ENCODE measurements at places on chromosomes 11 and 22.

GRCh38 chr22:49863931-49864330 is 10.3 kb downstream of the ZBED4 start:
- no peak for DNase-seq

DNA sequence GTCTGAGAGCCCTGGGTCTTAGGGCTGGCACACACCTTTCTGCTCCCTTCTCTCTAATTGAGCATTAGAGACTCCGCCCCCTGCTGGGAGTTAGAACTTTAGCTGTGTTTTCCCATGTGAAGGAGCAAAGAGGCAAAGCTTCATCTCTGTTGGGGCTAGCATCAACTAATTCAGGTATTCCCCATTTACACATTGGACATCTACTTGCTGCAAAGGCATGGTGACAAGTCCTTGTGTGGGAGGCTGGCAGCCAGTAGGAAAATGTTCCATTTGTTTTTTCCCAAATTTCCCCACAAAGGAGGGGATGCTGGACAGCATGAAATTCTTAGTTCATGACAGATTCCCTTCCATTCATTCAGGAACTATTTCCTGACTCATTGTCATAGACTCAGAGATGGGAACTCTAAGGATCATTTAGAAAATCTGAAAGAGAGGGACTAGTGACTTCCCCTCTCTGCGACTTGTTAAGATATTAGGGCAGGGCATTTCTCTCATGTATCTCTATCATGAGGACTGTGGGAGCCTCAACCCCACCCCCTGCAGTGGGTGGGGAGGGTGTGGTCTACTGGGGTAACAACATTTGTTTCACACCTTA is 3.6 kb downstream of the CD44 start:
- DNase-seq, result no peak

- no peak for DNase-seq
Measured at GRCh38 chr11:133827556-133827955, 17.8 kb downstream of the SPATA19 start.

DNA sequence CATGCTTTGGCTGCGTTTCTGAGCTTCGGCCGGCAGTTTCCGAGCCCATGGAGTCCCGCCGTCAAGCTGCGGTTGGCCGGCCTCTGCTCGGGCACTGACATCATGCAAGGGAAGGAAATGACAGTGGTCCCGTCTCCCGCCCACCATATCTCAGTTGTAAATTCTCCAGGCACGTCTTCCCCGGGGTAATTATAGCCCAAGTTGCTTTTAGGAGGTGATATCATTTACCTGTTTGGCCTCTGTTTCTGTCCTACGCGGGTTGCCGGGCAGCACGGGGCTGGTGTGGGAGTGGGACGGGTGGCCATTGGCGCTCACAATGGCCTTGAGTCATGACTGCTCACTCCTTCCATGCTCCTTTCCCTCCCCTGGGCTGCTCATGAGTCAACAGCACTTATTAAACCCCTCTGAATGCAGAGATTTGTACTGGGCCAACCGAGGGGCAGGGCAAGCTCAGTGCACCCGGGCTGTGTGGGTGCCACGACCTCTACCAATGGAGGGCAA is 4.2 kb upstream of the ANO1 start:
- DNase-seq, result no peak

DNA sequence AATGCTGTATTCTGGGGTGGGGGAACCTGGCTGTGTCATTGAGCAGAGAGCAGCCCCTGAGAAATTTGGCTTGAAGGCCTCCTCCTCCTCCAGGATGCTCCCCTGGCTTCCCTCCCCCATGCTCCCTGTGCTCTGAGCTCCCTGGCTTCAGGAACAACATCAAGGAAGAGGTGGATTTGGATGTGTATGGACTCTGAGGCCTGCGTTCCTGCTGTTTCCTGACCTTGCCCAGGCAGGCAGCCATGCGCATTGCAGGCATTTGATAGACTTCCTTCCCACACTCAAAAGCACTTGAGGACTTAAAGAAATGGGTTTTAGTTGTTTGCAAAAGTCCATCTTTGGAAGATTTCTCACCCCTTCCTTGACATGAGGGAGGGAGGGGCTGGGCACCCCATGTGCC is 1317.1 kb downstream of the BRD1 start:
- DNase-seq, result no peak

- DNase-seq, result no peak
Measured at GRCh38 chr22:31143038-31143437, 2.7 kb upstream of the PLA2G3 start.

- no peak for DNase-seq
Measured at GRCh38 chr11:12045914-12046635, 37.6 kb upstream of the DKK3 start.

DNA sequence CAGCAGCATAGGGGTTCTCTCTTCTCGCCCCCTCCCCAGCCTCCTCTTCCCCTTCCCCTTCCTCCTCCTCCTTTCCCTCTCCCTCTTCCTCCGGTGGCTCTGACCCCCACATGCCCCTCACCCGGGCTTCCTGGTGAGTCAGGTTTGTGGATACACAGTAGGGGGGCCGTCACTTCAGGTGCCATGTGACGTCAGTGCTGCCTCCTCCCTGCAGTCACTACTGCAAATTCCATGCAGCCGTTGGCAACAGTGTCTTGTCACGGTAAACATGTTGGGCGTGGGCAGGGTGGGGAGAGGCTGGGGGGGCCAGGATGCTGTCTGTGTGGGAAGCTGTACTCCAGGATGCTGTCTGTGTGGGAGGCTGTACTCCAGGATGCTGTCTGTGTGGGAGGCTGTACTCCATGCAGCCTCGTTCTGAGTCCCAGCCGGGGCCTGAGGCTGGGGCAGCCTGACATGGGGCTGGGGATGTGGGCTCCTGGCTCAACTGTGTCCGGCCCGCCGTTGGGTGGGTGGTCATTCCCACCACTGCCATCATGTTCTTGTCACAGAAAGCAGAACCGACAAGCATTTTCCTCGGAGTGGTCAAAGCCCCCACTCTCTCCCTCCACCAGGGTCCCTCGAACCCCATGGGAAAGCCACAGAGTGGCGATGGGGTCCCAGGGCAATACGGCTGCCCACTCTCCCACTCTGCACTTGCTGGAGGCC is 2.4 kb upstream of the MUC2 start:
- DNase-seq, result no peak

GRCh38 chr11:63595296-63595695 is 18.9 kb downstream of the PLAAT3 start:
- DNase-seq, result no peak

DNA sequence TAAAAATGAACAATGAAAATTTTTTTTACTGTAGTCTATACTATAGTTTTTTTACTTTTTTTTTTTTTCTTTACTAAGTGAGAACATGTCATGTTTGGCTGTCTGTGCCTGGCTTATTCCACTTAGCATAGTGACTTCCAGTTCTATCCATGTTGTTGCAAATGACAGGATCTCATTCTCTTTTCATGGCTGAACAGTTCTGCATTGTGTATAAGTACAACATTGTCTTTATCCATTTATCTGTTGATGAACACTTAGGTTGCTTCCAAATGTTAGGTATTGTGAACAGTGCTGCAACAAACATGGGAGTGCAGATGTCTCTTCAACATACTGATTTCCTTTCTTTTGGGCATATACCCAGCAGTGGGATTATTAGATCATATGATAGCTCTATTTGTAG is 88.1 kb upstream of the CCDC90B start:
- no peak for DNase-seq

GRCh38 chr11:75786101-75786736 is 17.6 kb downstream of the DGAT2 start:
- DNase-seq, result peak; percentile 36

- no peak for DNase-seq
Measured at GRCh38 chr22:24087071-24087795, 76.1 kb downstream of the CABIN1 start.

DNA sequence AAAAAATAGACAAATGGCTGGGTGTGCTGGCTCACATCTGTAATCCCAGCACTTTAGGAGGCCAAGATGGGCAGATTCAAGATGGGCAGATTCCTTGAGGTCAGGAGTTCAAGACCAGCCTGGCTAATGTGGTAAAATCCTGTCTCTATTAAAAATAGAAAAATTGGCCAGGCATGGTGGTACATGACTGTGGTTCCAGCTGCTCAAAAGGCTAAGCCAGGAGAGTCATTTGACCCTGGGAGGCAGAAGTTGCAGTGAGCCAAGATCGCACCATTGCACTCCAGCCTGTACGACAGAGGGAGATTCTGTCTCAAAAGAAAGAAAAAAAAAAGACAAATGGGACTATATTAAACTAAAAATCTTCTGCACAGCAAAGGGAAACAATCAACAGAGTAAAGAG is 55.4 kb downstream of the USP35 start:
- no peak for DNase-seq

DNA sequence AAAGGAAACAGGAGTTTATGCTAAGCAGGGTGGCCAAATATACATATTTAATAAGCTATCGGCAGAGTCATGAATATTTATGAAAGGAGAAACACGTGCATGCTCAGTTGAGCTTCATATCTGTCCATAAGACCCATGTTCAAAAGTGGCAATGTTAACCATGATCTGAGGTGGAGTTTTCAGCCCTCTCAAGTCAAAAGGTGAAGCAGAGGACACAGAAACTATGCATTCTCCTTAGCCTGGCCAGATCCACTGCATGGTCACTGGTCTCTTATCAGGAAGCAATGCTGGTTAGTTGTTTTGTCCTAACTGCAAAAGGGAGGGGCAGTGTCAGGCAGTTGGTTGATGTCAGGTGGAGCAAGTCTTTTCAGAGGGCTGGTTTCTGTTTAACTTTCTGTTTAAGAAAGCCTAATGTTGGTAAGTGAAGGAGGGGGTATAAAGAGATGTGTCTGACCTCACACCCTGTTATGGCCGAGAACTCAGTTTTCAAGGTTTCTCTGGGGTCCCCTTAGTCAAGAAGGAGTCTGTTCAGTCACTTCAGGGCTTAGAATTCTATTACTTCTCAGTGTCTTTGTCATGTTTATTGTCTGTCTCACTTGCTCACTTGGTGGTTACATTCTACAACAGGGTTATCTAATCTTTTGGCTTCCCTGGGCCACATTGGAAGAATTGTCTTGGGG is 5.5 kb upstream of the SELENOH start:
- no peak for DNase-seq

- DNase-seq, result no peak
Measured at GRCh38 chr11:117823294-117823945, 1.1 kb downstream of the FXYD2 start.

DNA sequence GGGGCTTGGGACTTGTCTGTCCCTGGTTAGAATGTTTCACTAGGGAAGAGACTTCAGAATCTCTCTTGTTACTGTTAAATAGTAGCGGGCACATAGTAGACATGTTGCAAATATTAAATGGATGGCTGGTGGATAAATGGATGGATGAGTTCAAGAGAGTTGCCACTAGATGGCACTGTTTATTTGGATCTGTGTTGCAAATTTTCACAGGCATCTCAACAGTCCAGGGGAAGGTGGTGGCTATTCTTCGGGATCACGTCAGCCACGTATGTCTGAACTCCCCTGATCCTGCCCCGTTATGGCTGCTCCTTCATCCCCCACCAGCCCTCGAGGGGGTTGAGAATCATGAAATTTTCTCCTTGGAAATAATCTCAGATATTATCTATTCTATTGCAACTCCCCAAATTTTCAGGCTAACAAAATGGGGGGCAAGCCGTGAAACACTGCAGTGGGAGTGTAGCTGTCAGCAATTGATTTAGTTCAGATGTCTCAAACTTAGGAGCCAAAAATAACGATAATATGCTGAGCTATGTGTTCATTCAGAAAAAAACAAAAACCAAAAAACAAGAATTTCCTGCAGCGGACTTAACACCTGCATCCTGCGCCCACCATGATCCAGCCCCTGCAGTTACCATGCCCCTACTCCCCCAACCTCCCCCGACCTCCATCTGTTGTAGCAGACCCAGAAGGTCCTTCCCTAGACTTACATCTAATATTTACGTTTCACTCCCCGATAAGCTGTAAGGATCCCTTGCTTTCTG is 29.1 kb upstream of the BIRC3 start:
- no peak for DNase-seq

GRCh38 chr11:9664276-9665171 is 647 bp downstream of the SWAP70 start:
- no peak for DNase-seq

GRCh38 chr11:115765803-115766239 is 261.6 kb upstream of the CADM1 start:
- no peak for DNase-seq

GRCh38 chr11:125346179-125346530 is 149.9 kb downstream of the FEZ1 start:
- DNase-seq, result no peak

GRCh38 chr11:104333977-104334376 is 170.0 kb upstream of the PDGFD start:
- DNase-seq, result no peak

- no peak for DNase-seq
Measured at GRCh38 chr11:3745161-3745560, 52.2 kb downstream of the NUP98 start.

- no peak for DNase-seq
Measured at GRCh38 chr11:108293229-108293628, 70.4 kb downstream of the ATM start.

DNA sequence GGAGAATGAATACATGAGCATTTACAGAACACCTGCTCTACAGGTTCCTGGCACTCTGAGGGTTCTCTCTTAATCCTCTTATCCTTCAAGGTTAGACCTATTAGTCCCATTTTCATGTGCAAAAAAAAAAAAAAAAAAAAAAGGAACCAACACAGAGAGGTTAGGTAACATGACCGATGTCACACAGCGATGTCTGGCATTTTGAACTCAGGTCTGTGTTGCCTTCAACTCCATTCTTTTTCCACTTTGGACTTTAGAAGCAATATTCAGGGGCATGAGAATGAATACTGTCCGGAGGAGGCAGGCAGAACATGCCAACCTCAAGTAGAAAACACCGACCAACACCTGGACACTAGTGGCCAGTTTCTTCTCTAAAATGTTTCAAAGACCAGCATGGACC is 10.4 kb downstream of the SYN3 start:
- no peak for DNase-seq

DNA sequence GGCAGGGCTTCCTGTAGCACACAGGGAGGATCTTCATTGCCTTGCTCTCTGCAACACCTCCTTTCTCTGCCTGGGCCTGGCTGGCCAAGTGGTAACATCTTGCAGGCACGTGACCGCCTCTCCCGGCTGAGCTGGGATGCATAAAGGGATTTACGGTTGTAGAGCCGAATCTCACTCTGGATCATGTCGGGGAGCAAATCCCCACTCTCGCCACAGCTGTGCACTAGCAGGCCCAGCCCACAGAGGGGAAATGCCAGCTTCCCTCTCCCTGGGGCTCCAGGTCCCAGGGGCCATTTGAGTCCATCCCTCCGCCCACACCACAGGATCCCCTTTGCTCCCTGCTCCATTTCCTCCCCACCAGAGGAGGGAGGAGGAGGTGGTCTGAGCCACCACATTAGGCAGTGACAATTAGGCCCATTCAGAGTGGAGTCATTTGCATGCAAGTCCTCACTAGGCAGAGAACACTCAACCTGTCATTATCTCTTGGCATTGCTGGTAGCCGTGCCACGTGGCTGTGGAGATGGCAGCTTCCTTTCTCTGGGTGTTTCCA is 196.7 kb downstream of the DSCAML1 start:
- no peak for DNase-seq

DNA sequence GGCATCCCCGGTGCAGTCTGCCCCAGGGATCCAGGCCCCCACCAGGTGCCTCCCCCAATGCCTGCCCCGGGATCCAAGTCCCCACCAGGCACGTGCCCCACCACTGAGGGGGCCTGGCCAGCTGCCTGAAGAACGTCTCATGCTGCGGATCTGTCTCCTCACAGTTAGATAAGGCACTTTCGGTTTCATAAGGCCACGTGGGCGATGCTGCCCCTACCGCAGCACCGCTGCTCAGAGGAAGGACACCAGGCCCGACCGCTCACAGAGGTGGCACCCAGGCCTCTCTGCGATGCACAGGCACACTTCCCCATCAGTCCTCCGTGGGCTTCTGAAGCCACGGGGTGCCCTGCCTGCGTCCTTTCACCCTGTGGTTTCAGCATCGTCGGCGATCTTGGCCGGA is 68.1 kb upstream of the BID start:
- DNase-seq, result no peak

- DNase-seq, result no peak
Measured at GRCh38 chr11:85875505-85875904, 20.3 kb downstream of the CCDC83 start.
